ENCODE measurements at places on chromosomes 7 and 10. TPM values are rescaled to one million over a fixed set of nuclear protein-coding genes. Genes with fewer than 3 reads are reported as not detected.

TUBB8 gene
- not detected for total RNA-seq

HYAL4 gene
- total RNA-seq: not detected

PNLIPRP2 gene
- total RNA-seq: 2.4 TPM

HOXA9 gene
- 13.0 TPM for total RNA-seq

Data from tibial nerve (tissue), 4 donors.